ENCODE measurements at places on chromosomes 3 and 15.
A peak's percentile ranks its signal among the peaks of the same experiment; 100 is the strongest.

DNA sequence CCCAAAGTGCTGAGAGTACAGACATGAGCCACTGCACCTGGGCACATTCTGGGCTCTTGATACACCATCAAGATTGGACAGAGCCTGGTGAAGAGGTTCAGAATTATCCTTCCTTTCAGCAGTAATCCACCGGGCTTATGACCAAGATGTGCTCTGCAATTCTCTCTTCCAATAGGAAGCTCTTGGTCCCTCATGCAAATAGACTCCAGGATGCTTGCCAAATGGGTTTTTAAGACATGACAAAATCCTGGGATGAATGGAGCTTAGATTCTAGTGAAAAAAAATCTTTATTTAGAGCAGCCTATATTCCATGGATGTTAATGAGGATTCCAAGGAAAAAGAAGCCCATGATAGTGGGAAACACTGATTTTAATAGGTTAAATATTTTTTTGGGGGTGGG, 119.1 kb downstream of the SV2B start:
- no peak for DNase-seq

DNA sequence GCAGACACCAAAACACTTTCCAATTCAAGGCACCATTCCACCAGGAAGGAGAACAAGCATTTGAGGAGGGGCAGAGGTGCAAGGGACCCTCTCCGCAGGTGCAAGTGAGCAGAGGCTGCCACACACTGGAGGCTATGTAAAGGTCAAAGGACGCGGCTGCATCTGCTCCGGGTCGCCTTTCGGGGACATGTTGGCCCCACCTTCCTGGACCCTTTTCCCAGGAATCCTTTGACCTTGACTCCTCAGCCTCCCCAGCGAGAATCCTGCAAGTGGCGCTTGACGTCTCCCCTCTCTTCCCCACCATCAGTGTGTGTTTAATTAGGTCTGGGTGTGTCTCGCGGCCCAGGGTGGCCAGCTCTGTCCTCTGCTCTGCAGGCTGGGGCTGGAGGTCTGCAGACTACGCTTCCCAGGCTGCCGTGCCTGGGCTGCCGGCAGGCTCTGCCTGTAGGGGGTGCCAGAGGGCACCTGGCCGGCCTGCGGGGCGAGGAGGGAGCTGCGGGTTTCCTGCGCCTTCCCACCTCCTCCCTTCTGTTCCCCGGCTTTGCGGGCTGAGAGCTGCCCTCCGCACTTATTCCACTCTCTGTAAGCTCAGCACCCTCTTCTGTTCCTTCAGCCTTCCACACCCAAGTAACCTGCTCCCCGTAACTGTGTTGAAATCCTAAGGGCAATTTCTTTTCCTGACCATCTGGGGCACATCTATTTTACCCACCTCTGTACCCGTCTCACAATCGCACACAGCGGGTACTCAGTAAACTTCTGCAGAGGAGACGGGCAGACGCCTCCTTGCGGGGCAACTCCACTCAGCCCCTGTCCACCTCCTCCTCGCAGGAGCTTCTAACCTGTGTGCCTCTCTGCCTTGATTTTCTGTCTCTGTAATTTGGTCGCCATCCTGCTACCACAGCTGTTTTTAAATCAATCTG, 129.8 kb downstream of the NSMCE3 start:
- DNase-seq, result peak; percentile 34

GRCh38 chr15:99407716-99408115, 156.4 kb downstream of the LRRC28 start:
- no peak for DNase-seq

- no peak for DNase-seq
These were observed 19.1 kb downstream of the ZNF710 start for GRCh38 chr15:90020021-90020735.

- DNase-seq, result no peak
These were observed 84.7 kb downstream of the MRPL46 start for GRCh38 chr15:88382482-88382983.

DNA sequence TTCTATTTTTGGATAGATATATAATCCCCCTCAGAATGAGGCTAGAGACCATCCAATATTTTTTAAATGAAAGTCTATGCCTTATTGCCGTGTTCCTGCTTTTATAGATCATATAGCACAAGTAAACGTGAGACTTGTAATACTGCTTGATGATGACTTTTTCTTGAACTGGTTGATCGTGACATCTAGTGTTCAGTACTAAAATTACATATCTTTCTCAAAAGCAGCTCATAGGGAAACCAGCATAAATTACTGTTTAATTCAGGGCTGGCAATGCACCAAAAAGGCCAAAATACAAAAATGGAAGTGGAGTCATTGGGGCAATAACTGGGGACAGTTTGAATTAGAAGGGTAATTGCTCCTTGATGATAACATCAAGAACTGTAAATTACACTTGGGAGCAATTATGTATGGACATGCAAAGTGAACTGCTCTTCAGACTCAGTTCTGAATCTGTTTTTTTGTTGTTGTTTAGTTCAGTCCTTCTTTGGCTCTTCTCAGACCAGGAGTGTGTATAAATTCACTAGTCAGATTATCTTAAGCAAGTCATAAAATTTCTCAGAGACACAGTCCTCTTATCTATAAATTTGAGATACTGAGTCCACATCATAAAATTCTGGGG, 325.3 kb downstream of the THSD4 start:
- DNase-seq, result no peak

GRCh38 chr3:96430079-96430478, 384.3 kb upstream of the EPHA6 start:
- no peak for DNase-seq

Measured in activated T-cell treated with anti-CD3 and anti-CD28 coated beads for 4 hours (primary cell).